NCI-H748 treated with DMSO at 0.1 percent for 48 hours (cell line): ENCODE measurements at places on chromosomes 13 and 19.

DNA sequence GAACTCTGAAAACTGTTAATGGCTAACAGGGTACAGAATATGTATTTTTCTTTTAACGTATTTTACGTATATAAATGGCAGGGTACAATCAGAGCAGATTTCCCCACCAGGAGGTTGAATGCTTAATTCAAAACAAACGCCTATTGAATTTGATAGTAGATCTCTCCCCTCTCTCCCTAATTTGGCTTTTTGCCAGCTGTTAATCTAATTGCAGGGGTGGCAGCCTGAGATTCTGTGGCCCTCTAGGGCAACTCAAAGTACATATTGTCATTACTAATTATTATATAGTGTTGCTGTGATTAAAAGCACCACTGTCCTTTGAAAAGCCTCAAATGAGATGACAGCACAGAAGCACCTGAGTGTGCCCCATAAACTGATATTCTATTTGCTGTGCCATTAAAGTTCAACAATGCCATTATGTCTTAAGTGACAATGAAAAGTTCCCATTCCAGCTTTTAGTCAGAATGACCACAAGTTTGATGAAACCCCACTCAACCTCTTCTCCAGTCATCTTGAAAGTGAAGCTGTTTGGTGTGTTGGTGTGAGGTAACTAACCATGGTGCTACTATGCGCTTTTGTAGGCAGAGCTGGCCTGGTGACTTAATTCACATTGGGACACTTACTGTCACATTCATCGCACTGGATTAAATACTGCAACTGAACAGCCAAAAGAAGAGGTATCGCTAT is 351.4 kb downstream of the KCNRG start:
- DNase-seq: peak; percentile 99

GRCh38 chr13:32045982-32046785 is 14.6 kb downstream of the FRY start:
- peak; percentile 55 for DNase-seq

- DNase-seq: no peak
These were observed 486 bp downstream of the ZNF529 start for GRCh38 chr19:36572593-36573019.

DNA sequence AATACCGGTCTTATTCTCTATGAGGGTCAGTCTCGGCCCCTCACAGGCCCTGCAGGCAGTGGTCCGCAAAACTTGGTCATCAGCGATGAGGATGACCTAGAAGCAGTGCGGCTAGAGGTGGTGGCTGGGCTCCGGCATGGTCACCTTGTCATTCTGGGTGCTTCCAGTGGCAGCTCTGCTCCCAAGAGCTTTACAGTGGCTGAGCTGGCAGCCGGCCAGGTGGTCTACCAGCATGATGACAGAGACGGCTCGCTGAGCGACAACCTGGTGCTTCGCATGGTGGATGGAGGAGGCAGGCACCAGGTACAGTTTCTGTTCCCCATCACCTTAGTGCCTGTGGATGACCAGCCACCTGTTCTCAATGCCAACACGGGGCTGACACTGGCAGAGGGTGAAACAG is 1.8 kb downstream of the FREM2 start:
- DNase-seq: no peak

DNA sequence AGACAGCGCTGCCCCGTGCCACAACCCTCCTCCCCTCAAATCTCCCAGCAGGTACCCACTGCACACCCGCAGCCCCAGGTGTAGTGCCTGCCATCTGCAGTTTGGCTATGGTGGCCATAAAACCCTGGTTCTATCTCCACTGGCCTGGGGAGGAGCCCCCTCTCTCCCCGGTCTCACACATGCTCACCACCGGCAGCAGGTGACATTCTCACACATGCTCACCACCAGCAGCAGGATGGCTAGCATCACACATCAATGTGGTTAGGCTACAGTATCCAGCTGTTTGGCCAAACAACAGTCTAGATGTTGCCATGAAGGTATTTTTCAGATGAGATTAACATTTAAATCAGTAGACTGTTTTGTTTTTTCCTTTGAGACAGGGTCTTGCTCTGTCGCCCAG is 31.1 kb downstream of the ELL start:
- DNase-seq: no peak

GRCh38 chr19:18682807-18683108 is 722 bp upstream of the CRTC1 start:
- no peak for DNase-seq

DNA sequence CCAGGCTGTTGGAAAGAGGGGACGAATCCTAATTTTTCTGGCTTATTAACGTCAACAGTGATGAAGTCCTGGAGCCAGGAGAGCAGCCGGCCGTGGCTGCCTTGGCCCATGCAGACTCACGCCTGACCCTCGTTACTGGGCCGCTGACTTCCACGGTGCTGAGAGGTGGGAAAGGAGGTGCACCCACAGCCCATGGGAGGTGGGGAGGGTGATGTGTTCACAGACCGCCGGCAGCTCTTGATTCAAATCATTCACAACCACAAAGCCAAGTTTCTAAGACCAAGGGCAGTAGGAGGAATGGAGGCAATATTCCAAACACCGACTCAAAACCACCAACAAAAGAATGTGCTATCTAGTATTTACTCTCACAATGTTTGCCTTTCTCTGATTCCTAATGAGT is 24.3 kb downstream of the COL4A2 start:
- DNase-seq: no peak

- DNase-seq: no peak
These were observed 82.4 kb upstream of the SGCG start for GRCh38 chr13:23098161-23098907.

- DNase-seq: peak; percentile 96
These were observed 449.5 kb downstream of the LIG4 start for GRCh38 chr13:107765724-107766401.

GRCh38 chr19:10390652-10391286 is 10.4 kb upstream of the TYK2 start:
- DNase-seq: peak; percentile 13

DNA sequence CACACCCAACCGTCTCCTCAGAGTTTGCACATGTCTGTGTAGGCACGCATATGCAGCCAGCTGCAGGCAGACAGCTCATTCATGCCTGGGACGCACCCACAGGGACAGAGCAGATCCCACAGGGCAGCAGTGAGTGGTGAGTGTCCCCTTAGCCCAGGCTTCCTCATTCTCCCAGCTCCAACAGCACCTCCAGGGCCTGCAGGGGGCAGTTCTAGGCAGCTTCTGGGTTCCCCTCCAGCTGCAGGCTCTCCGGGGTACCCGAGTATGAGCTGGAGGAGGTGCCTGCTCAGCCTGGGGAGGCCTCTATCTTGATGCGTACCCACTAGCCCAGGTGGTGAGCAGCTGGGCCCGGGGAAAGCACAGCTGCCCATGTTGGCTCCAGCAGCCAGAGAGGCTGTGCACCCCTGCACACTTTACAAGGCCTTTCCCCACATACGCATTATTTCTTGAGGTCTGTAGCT is 1.3 kb upstream of the SHANK1 start:
- no peak for DNase-seq
